ENCODE measurements at places on chromosomes 7 and 10.

- DNase-seq, result no peak
Measured at GRCh38 chr10:87541114-87541513, 36.4 kb downstream of the MINPP1 start.

GRCh38 chr7:139540203-139540602 is 16.7 kb downstream of the CLEC2L start:
- no peak for DNase-seq

GRCh38 chr7:2269991-2270460 is 28.0 kb downstream of the NUDT1 start:
- DNase-seq, result no peak

DNA sequence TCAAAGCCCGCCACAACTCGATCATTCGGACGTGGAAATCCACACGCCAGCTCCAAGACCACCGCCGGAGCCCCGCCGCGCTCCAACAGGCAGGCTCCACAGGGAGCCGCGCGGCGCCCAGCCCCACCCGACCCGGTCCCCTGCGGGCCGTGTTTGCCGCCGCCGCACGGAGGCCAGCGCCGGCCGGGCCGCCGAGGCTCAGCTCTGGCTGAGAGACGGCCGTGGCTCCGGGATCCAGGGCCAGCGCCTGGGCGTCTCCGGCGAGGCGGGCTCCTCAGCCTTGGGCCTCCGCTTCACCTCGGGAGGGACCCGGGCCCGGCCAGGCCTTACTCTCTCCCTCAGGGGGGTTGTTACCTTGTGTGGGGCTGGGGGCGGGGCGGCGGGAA is 333 bp downstream of the SMNDC1 start:
- no peak for DNase-seq
